ENCODE measurements at places on chromosomes 16 and 17. TPM values are rescaled to one million over a fixed set of nuclear protein-coding genes. Genes with fewer than 3 reads are reported as not detected.

The HS3ST3A1 gene
- not detected for total RNA-seq

The C16orf92 gene
- total RNA-seq: not detected

The CCL5 gene
- total RNA-seq: 87.4 TPM

The INCA1 gene
- 0.26 TPM for total RNA-seq

The PMFBP1 gene
- total RNA-seq: 0.99 TPM

The BBS2 gene
- 94.7 TPM for total RNA-seq

The CASKIN1 gene
- total RNA-seq: 0.13 TPM
